Inflammatory macrophage treated with lipopolysaccharide for 1 hour (primary cell): ENCODE measurements at places on chromosomes 1 and 21.

DNA sequence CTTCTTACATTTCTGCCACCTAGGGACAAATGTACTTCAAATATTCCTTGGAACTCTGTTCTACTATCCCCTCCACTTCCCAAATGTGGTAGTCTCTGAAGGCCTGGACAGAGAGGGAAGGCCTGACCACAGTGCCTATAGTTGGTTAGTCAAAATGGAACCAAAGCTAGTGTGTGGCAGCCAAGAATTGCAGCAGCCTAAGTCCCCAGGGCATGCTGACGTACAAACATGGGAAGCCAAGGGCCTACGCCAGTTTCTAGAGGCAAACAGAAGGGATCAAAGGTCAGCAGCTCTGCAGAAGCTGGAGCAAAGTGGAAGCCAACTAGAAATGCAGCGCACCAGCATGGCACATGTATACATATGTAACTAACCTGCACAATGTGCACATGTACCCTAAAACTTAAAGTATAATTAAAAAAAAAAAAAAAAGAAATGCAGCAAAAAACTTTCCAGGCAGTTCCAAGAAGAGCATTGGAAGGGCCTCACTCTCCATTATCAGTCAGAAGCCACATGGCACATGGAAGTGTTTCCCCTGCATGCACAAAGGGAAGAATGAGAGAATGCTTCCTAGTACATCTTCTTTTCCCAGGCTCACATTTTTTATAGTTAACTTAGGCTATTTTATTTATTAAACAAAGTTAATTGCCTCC lies 39.4 kb upstream of the GADD45A start:
- DNase-seq, result no peak

GRCh38 chr1:236920286-236920894 lies 83.9 kb downstream of the MT1HL1 start:
- no peak for DNase-seq

DNA sequence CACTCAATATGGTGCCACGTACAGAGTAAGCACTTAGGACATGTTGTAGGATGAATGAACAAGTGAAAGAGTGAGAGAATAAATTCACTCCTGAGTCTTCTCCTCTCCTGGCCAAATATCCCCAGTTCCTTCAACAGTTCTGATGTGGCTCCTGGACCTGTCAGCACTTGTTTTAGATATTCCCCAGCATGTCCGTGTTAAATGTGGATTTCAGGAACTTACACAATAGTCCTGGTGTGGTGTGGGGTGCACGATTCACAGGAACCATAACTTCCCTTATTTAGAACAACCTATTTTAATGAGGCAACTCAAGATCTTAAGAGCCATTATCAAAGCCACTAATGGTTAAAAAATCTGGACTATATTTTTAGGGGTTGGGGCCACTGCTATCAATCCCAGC lies 39.0 kb upstream of the MYSM1 start:
- peak; percentile 80 for DNase-seq

GRCh38 chr1:2459757-2460156 lies 16.3 kb upstream of the PLCH2 start:
- DNase-seq, result no peak

DNA sequence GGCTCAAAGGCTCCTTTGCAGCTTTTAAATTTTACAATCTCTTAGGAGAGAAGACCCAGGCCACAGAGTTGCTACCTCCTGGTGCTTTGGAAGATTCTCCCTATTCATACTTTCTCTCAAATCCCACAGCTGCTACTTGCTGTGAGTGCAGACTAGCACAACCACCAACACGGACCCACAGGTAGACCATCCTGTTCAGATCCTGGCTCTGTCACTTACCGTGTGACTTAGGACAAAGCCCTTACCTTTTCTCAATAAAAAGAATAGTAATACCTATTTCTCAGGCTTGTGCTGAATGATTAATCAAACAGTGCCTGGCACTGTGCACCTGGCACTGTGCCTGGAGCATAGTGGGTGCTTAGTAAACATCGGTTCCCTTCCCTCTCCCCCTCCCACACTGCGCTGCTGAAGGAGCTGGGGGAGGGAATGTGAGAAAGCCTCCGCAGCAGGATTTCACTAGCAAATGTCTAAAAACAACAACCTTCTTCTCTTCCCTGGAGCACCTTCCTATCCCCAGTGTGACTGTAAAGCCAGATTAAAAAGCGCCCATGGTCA lies 81.7 kb downstream of the PGM1 start:
- no peak for DNase-seq

DNA sequence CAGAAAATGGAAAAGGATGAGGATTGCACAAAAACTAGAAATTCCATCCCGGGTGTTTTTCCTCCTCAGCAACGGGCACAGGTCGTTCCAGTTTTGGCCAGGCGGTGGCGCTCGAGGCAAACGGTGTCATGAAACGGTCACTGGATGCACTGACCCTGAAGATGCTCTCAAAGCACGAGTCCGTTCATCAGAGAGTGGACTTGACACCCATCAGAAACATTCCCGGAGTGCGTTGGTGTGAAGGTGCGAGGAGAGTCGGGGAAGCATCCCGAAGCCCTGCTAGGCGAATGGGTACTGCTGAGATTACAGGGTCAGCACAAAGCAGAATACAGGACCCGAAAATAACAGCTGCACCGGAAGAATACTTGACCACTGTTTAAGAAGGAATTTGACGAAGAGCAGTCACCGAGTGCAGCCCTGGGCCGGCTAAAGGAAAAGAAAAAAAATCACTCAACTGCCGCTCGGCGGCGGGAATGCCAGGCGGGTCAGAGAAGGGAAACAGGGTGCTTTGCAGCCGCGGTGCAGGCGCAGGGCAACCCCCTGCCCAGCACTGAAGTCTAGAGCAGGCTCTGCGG lies 71.7 kb upstream of the ETS2 start:
- DNase-seq, result peak; percentile 59

- DNase-seq, result no peak
Observed at GRCh38 chr1:211037095-211037494, 96.9 kb downstream of the KCNH1 start.

GRCh38 chr1:218488986-218489385 lies 143.8 kb downstream of the TGFB2 start:
- DNase-seq, result no peak

GRCh38 chr1:210475321-210475720 lies 146.6 kb downstream of the HHAT start:
- DNase-seq, result peak; percentile 23

- no peak for DNase-seq
Observed at GRCh38 chr1:232542633-232543593, 87.0 kb downstream of the SIPA1L2 start.

GRCh38 chr1:239306426-239306825 lies 79.9 kb upstream of the CHRM3 start:
- DNase-seq, result no peak

- no peak for DNase-seq
Observed at GRCh38 chr1:9078015-9078751, 8.7 kb upstream of the SLC2A5 start.

- no peak for DNase-seq
Observed at GRCh38 chr1:28807046-28807445, 4.9 kb upstream of the OPRD1 start.

DNA sequence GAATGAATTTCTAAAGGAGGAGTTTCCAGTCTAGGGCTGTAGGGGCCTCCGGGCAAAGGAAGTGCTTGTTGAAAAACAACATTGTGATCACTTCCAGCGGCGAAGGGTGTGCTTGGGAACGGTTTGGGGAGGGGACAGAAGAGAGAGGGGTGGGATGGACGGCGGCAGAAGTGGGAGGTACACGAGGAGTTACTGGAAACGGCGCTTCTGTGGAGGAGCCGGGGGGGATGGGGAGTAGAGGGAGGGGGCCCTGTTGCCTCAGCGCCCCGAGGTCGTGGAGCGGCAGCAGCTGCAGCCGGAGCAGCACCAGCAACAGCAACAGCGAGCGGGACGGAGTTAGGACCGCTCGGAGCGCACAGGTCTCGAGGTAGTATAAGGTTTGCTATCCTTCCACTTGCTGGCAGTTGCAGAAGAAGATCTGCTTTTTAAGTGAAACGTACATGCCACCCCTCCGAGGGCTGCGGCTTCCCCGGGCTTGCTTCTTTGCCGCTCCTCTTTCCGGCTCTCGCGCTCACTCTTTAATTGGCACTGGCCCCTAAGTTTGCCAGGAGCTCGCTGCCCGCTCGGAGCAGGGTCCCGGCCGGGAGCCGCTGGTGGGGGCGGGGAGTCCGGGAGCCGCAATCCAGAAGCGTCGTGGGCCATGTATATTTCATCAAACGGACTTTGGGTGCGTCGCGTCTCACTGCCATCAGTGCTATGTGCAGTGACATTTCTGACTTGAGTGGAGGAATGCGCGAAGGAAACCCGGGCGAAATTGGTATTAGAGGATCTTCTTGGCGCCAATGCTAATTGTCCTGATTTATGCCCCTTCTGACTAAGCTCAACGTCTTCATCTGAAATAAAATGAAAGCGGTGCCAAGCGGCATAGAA lies 771 bp upstream of the NTNG1 start:
- no peak for DNase-seq

DNA sequence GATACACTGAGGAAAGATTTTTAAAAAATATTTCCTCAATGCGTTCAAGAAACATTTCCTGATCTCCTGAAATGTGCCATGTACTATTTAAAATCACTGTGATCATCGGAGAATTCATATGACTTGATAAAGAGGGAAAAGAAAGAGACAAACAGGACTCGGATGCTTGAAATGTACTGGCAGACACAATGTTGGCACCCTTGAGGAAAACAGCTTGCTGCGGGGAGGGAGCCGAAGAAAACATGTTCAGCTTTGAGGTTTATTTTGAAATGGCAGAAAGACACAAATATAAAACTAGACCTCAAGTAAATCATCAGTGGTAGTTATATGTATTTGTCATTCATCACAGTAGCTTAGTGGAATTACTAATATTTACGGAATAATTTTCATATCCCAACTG lies 100.9 kb upstream of the BRINP3 start:
- no peak for DNase-seq

DNA sequence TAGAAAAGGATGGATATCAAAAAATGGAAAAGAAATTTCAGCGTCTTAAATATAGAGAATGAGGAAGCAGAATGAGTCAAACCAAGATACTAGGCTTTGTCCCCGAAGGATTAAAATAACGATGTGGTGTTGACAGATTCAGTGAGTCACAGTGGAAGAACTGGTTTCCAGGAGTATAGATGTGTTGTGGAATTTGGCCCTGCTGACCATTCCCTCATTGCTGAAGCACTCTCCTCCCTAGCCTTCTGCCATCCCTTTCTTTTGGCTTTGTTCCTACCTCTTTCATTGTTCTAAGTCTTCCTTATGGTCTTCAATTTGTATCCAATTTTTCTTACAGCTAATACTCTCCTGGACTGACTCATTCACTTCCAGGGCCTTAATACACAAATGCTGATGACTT lies 23.1 kb upstream of the USP25 start:
- no peak for DNase-seq

DNA sequence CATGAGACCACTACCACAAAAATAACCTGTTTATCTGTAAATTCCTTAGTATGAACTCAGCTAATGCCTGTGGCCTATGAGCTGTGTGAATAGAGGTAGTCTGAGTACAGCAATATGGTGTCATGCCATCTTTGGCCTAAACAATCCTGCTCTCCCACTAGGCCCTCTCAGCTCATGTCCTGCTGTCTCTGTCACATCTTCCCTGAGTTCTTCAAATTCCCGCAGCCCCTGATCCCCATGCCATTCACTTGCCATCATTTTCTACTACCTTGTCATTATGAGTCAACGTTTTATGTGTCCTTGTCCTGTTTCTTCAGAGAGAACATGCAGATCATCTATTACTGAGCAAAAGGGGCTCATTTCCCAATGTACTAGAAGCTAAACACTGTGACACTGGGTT lies 125.6 kb downstream of the SPATA46 start:
- DNase-seq, result no peak

DNA sequence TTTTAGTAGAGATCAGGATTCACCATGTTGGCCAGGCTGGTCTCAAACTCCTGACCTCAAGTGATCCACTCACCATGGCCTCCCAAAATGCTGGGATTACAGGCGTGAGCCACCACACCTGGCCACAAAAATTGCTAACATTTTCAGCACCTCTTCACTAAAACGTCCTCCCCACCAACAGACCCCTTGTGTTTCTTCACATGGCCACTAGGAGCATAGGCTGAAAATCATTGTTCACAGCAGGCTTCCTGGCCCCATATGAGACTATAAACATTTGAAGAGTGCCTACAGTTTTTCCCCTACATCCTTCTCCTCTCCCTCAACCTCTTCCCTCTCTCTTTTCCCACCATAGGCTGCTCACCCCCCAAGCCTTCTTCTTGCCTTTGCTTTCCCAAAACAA lies 28.0 kb upstream of the SFPQ start:
- DNase-seq, result peak; percentile 10

GRCh38 chr1:244218220-244218619 lies 167.1 kb downstream of the ZBTB18 start:
- DNase-seq, result no peak

GRCh38 chr1:18836654-18837053 lies 22.8 kb downstream of the TAS1R2 start:
- no peak for DNase-seq

DNA sequence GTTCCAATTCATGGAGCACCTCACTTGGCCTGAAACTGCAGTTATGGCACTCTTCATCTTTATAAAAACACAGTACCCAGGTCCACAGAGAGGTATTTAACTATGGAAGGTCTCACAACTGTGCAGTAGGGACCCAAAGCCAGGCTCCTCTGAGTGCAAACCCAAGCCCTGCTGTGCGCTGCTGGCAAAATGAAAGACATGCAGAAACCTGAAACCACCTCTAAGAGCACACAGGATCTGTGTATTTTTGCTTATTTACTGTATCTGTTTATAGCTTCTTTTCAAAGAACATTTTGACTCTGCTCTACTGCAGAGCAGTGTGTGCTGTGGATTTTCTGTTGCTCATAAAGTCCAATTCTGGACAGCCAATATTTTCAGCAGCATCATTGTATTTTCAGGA lies 166.6 kb downstream of the DSCAM start:
- no peak for DNase-seq

DNA sequence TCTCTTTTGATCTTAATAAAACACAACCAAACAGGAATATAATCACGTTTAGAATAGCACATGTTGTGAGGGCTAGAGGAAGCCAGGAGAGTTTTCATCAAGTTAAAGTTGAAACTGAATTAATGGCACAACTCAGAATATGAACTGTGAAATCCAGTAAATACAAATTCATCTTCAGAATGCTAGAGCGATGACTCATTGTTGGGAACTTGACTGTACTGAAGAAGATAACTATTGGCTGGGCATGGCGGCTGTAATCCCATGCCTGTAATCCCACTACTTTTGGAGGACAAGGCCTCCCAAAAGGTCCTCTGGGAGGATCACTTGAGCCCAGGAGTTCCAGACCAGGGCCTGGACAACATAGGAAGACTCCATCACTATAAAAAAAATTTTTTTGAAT lies 8.8 kb downstream of the SYF2 start:
- no peak for DNase-seq
